B cell (primary cell): ENCODE measurements at places on chromosomes 5 and 9.

DNA sequence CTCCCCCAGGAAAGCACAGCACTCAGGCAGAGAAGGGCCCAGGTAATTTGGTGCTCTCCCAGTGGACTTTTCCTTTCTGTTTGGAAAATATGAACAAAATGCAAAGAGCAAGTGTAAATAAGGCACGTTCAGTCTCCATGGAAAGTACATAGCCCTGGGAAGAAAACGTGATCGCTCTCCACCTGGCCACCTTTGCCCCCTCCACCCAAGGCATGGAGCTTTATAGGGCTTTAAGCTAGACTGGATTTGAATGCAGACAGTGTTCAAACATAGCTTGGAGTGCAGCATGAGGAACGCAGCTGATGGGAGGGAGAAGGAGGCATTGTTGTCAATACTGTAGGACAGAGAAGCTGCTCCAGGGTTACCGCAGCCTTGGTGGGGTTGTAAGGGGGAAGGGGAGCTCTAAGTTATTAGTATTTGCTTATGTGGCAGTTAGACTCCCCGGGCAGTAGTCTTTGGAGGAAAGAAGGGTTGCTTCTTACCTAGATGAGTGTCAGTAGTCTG lies 500.2 kb downstream of the SPOCK1 start:
- DNase-seq, result no peak
- no peaks in the 10 kb centered on the region for H3K4me1 ChIP-seq
- H3K27me3 ChIP-seq, result no peaks in the 10 kb centered on the region

DNA sequence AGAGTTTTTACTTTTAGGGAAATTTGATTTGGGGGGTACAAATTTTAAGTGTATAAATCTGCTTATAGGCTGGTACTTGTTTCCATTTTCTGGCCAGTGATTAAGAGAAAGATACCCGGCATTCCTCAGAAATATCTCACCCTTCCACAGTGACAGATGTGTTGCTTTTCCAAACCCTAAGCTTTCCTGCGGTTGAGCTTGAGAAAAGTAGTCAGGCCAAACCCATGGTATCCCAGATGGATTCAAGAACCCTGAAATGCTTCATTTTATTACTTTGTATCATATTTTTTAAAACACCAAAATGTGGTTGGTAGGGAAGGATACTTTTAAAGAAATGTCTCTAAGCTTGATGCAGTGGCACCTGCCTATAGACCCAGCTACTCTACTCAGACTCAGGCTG lies 23.5 kb downstream of the SPTAN1 start:
- H3K36me3 ChIP-seq, result peaks cover 83% of the 10 kb centered on the region
- H3K27ac ChIP-seq, result no peak overlapping the region
- DNase-seq, result no peak
- H3K27me3 ChIP-seq, result no peaks in the 10 kb centered on the region
- H3K4me3 ChIP-seq, result no peak overlapping the region

GRCh38 chr5:40774623-40775022 lies 18.9 kb upstream of the TTC33 start:
- no peak overlapping the region for H3K4me3 ChIP-seq
- H3K36me3 ChIP-seq, result peaks cover 52% of the 10 kb centered on the region
- H3K4me1 ChIP-seq, result no peaks in the 10 kb centered on the region

- no peaks in the 10 kb centered on the region for H3K4me1 ChIP-seq
- no peaks in the 10 kb centered on the region for H3K36me3 ChIP-seq
- no peak overlapping the region for H3K27ac ChIP-seq
- no peak overlapping the region for H3K4me3 ChIP-seq
- no peaks in the 10 kb centered on the region for H3K27me3 ChIP-seq
- DNase-seq, result no peak
Measured at GRCh38 chr9:27192291-27192960, 83.4 kb downstream of the TEK start.

GRCh38 chr5:109823597-109823996 lies 133.9 kb downstream of the MAN2A1 start:
- H3K4me1 ChIP-seq, result no peaks in the 10 kb centered on the region
- no peak overlapping the region for H3K27ac ChIP-seq
- H3K4me3 ChIP-seq, result no peak overlapping the region
- no peaks in the 10 kb centered on the region for H3K27me3 ChIP-seq
- no peak for DNase-seq

DNA sequence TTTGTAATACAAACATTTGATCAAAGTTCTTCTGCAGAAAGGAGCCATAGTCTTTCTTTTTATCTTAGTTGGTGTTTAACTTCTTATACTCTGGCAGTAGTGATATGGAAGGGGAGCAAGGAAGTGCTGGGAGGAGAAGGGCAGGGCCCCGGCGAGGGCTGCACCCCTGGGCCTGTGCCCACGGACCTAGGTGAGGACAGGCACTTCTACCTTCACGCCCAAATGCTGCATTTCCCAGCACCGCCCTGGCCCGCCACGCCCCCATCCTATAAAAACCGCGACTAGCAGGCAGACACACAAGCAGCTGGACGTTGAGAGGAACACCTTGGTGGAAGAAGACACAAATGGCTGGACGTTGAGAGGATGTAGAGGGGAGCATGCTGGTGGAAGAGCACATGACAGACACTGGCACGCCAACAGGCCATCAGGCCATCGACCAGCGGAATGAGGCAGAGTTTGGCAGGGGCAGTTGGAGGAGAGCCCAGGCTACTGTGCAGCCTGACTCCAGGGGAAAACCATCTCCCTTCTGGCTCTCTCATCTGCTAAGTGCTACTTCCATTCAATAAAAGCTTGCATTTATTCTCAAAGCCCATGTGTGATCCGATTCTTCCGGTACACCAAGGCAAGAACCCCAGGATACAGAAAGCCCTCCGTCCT lies 81.5 kb upstream of the C9orf72 start:
- H3K36me3 ChIP-seq, result no peaks in the 10 kb centered on the region
- no peaks in the 10 kb centered on the region for H3K27me3 ChIP-seq
- no peaks in the 10 kb centered on the region for H3K4me1 ChIP-seq
- H3K4me3 ChIP-seq, result no peak overlapping the region

GRCh38 chr9:3478549-3478953 lies 47.2 kb downstream of the RFX3 start:
- peak overlapping the region; percentile 61 for H3K27ac ChIP-seq
- peak; percentile 69 for DNase-seq
- peak overlapping the region; percentile 39 for H3K4me3 ChIP-seq

DNA sequence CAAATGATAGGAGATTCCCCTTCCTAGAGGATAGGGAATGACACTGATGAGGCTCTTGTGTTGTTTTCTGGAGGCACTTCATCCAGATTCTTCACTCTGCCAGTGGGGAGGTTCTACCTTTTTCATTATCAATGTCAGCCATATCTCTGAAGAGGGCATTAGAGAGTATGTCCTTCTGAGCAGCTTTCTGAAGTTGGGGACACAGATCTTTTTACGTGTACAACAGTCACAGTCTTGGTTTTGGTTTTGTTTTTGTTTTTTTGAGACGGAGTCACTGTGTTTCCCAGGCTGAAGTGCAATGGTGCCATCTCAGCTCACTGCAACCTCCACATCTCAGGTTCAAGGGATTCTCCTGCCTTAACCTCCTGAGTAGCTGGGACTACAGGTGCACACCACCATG lies 22.6 kb downstream of the CENPH start:
- no peak for DNase-seq
- H3K4me1 ChIP-seq, result peaks cover 3% of the 10 kb centered on the region
- H3K36me3 ChIP-seq, result no peaks in the 10 kb centered on the region
- no peaks in the 10 kb centered on the region for H3K27me3 ChIP-seq
- no peak overlapping the region for H3K27ac ChIP-seq

DNA sequence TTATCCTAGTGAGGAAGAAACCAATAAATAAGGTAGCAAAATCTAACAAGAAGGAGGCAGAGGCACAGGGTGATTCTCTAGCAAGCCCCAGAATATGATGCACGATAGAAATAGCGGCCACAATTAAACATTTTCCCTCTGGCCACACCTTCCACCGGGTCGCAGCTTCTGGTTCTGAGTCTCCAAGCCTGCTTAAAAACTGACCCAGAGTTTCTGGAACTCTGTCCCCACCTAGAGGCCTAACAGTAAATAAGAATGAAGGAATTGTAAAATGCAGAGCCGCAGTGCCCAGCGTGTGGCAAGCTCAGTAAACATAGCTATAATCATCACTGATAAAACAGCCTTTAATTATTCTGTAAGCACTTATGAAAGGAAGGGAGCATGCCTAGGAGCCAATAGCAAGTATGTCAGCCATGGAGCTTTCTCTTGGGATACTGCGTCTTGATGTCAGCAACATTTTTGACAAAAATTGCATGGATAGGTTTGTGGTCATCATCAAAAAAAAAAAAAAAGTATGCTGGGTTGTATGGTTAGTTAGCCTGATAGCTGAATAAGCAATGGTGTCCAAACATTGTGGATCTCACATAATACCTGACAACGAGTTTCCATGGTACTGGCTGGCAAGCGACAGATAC lies 465.5 kb downstream of the DNAH5 start:
- DNase-seq, result no peak
- H3K36me3 ChIP-seq, result no peaks in the 10 kb centered on the region
- no peak overlapping the region for H3K27ac ChIP-seq
- no peaks in the 10 kb centered on the region for H3K27me3 ChIP-seq
- no peak overlapping the region for H3K4me3 ChIP-seq

DNA sequence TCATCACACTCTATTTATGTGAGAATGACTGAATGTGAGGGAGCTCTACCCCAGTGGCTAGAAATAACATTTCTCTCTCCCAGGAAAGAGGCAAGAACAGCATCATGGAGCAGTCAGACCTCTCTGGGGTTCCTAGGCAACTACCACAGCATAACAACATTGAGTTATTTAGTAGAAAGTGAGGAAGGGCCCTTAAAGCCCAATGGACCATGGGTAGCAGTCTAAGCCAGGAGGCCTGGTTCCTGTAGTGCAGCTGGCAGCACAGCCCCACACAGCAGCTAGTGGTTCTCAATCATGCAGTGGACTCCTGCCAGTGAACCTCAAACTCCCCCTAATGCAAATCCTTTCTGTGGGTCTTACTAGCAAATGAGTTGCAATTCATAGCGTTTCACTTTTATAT lies 55.3 kb downstream of the SPEF2 start:
- no peak overlapping the region for H3K4me3 ChIP-seq
- H3K27ac ChIP-seq, result no peak overlapping the region
- no peak for DNase-seq
- no peaks in the 10 kb centered on the region for H3K4me1 ChIP-seq
- H3K36me3 ChIP-seq, result no peaks in the 10 kb centered on the region

DNA sequence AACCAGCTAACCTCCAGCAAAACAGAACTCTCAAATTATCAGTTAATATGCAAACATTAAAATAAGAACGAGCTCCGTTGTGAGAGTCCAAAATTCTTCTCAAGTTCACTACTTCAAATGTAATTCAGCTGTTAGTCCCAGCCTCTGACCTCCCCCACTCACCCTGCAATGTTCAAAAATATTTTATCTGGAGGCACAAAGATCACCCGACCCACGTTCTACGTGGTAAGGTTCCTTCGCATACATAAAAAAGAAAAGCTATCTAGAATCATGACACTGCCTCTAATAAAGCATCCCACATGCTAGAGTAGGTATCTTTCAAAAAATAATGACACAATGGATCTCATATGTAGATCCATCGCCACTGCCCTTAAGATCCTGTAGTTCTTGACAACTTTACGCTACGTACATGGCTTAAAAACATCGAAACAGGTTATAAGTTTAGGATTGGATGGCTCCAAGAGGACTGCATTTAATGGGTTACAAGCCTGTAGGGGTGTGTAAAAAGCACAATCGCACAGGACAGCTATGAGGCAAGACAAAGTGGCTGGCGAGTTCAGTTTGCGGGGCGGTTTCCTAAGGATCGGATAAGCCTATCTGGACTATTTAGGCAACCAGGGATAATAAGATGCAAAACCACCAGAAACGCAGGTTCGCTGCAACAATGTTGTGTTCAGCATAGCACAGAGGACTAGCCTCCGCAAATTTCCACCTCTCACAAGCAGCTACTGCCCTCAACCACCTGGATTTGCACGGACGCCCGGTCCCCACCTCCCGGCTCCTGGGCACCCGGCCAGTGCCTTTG lies 969 bp downstream of the CLK4 start:
- peak overlapping the region; percentile 96 for H3K27ac ChIP-seq
- no peaks in the 10 kb centered on the region for H3K27me3 ChIP-seq
- H3K4me3 ChIP-seq, result peak overlapping the region; percentile 76
- H3K36me3 ChIP-seq, result peaks cover 8% of the 10 kb centered on the region
- no peak for DNase-seq

GRCh38 chr5:31559942-31560341 lies 27.8 kb downstream of the C5orf22 start:
- H3K27me3 ChIP-seq, result no peaks in the 10 kb centered on the region
- H3K4me1 ChIP-seq, result no peaks in the 10 kb centered on the region
- no peak for DNase-seq
- no peak overlapping the region for H3K4me3 ChIP-seq
- H3K27ac ChIP-seq, result no peak overlapping the region

DNA sequence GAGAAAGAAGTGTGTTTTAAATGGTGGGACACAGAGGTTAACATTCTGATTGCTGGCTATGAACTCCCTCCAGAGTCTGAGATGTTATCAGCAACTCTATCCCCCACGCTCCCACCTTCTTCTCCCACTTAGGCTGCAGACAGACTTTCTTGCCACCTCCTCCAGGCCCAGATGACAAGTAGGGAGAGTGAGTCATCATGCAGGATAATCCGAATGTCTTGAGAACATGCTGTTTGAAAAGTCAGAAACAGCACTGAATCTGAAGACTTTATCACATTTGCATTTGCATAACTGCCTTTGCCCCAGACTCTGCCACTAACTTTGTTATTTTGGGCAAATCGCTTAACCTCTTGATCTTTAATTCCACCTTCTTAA lies 139.8 kb downstream of the ESM1 start:
- no peak overlapping the region for H3K4me3 ChIP-seq
- H3K27ac ChIP-seq, result no peak overlapping the region
- no peaks in the 10 kb centered on the region for H3K27me3 ChIP-seq
- peaks cover 10% of the 10 kb centered on the region for H3K4me1 ChIP-seq
- no peak for DNase-seq
